Trophoblast cell (in vitro differentiated cells and primary cell): ENCODE measurements at places on chromosomes 7 and 10.
A peak's percentile ranks its signal among the peaks of the same experiment; 100 is the strongest.

DNA sequence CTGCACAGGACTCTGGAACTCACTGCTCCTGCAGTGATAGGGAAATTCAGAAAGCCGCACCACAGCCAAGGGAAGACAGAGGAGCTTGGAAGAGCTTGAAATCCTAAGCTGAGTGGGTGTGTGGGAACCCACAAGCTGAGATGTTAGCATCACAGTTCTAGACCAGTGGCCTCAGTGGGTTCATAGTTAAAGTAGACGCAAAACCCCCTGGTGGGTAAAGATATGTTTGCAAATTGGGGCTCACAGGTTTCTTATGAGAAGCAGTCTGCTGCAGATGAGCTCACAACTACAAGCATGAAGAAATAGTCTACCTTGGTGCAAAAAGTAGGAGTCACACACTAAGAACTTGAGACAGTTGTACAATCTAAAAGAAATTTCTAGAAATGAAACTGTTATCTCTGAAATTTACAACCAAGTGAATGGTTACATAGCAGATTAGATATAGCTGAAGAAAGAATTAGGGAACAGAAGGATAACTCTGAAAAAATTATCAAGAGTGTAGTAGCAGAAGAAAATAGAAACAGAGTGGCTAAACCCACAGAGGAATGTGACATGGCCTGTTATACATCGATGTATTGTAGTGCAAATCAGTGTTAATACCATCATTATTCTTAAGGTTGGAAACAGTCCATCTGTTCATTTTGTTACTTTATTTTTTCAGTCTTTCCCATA is 77.2 kb downstream of the DYNC2I1 start:
- no peak for DNase-seq

- DNase-seq, result peak; percentile 79
Measured at GRCh38 chr7:47303695-47304453, 278.0 kb downstream of the TNS3 start.

GRCh38 chr7:128044064-128044463 is 12.8 kb upstream of the LRRC4 start:
- DNase-seq, result no peak

DNA sequence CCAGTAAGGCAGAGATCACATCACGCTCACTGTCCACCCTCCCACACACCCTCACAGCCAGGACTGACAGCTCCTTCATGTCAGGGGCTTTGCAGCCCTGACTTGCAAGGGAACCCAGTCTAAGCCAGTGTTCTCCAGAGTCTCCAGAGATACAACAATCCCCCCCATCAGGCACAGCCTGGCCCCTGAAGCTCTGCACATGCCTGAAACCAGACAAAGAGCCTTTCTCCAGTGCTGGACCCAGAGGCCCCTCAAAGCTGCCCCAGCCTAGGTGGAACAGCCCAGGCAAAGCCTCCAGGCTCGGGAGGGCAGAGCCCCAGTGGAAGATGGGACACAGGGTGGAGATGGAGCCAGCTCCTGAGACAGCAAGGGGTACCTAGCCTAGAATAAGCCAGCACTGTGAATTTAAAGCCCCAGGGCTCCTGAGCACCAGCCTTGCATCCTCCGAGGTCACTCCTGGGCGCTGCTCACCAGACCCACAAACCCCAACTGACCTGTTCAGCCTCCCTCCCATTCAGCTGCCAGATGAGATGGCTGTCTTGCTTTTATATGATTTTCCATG is 50.2 kb downstream of the GRID1 start:
- no peak for DNase-seq

- peak; percentile 20 for DNase-seq
Measured at GRCh38 chr7:120733143-120733542, 124.8 kb downstream of the TSPAN12 start.

GRCh38 chr7:134154581-134155130 is 27.5 kb downstream of the LRGUK start:
- peak; percentile 94 for DNase-seq

- no peak for DNase-seq
Measured at GRCh38 chr7:50848203-50848602, 65.5 kb upstream of the GRB10 start.

DNA sequence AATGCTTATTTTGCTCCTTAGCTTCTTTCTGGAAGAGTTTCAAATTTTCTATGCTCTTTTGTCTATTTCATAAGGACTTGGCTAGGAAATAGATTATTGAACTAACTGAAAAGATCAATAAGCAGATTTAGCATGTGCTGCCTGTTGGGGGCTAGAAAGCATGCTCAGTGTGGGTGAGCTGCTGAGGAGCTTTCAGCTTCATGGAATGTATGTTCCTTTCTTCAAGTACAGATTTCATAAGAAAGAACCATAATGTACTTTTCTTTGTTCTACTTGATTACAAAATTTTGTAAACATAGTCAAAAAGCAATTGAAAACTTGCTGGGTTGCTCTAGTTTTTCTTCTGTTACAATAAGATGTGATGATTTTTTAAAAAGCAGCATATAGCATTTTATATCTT is 73.8 kb downstream of the TAF3 start:
- no peak for DNase-seq

GRCh38 chr10:70885931-70886903 is 2.1 kb downstream of the PCBD1 start:
- no peak for DNase-seq

DNA sequence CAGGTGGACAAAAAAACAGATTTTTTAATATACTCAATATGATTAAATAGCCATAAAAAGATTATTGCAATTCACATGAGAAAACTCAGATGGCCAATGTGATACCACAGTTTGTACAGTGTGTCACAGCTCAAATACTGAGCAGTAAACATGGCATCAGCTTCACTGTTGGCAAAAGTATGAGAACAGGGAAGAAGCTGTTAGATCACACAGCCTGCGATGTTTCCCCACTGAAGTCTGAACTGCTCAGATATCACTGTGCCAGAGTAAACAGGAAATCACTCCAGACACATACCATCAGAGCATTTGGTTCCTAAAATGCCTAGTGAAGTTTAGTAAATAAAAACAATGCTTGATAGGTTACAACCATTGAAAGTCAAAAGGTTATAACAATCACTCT is 347.8 kb downstream of the ETV1 start:
- no peak for DNase-seq

DNA sequence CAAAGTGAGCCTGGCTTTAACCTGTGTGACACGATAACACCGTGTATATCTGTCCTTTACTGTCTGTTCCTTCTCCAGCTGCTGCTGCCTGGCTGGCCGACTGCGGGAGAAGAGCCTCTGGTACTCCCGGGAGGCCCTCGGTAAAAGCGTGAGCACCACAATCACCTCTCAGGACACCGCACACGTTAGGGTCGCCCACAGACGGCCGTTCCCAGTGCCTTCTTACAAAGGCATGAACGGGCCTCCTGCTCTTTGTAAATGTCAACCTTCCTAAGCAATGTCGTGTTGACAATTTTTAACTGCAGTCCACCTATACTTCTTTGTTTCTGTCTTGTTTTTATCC is 177.6 kb downstream of the DIP2C start:
- DNase-seq, result no peak

GRCh38 chr7:20432071-20432470 is 101.4 kb downstream of the ITGB8 start:
- no peak for DNase-seq

DNA sequence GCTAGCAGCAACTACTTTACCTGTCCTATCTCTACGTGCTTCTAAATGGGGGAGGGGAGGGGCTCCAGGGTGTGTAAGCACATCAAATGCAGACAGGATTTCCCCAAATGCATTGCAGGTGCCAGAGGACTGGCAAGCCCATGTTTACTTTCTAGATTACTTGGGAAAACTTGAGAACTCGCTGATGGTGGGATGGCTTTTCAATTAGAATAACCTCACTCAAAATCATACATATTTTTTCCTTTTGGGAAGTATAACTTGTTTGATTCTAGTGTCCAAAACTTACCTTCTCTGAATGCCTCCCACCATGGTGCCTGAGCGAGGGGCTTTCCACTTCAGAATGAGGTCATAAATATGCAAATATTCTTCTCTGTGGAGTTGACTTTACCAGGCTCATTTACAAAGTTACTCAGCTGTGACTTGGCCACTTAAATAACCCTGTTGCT is 191.3 kb upstream of the RHOBTB1 start:
- no peak for DNase-seq

DNA sequence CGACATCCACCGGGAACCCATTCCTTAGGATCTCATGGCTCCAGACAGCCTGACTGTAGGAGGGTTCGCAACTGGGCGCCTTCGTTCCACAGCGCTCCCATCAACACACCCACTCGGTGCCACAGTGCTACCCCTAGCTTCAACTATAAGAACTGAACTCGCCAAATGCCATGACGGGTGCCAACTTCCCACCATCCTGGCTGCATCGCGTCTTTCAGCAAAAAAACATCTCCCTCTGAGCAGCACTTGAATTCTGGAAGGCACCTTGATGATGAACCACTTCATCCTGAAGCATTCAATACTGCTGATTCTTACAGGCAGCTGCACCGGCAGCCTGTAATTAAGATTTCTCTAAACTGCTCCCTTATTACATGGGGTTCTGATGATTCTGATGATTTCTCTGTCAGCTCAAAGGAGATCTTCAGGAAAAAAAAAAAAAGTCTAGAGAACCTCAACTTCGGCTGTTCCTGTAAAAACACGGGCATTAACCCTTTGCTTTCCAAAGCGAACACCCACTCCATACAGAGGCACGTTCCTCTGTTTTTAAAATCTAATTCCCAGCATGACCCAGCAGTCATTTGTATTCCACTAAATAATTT is 1.3 kb downstream of the CYTH3 start:
- DNase-seq, result no peak

- DNase-seq, result no peak
Measured at GRCh38 chr7:69765879-69766278, 167.6 kb downstream of the AUTS2 start.

GRCh38 chr7:77393261-77393660 is 22.9 kb downstream of the GSAP start:
- DNase-seq, result peak; percentile 77

DNA sequence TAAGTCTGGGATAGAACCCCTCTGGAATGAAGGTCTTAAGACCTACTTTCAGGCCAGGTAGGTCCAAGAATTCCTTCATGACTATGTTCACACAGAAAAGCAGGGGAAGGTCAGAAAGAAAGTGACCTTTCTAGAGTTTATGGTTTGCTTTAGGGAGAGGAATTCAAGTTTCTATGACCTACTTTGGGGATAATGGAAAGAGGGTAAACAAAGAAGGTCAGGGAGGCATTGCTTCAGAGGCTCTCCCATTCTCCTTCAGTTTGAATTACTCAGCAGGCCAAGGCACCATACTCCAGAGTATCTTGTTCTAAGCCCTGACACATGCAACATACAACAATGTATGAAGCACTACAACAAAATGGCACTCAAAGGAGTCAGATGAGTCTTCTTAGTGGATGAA is 11.5 kb upstream of the MACC1 start:
- DNase-seq, result no peak
